Activated T-helper 2 cell treated with anti-CD3 and anti-CD28 coated beads, Interferon-gamma antibody, Interleukin-2, Interleukin-4, amounts not matched to agents 10 μg/mL and 5 μg/mL and 100 μg/mL, durations not matched to agents 14 hours and 24 hours and 36 hours (primary cell): ENCODE measurements at places on chromosomes 12 and 14. TPM values are rescaled to one million over a fixed set of nuclear protein-coding genes. Genes with fewer than 3 reads are reported as not detected.

The LALBA gene
- total RNA-seq = not detected in 2 replicates

The OR4Q2 gene
- not detected in 2 replicates for total RNA-seq

The KRT80 gene
- total RNA-seq = not detected in 2 replicates

The GCH1 gene
- 51.4 and 52.5 TPM in 2 replicates for total RNA-seq

The DBX2 gene
- not detected in 2 replicates for total RNA-seq

The CLEC4E gene
- total RNA-seq = not detected in 2 replicates

The AKAP3 gene
- total RNA-seq = 0.55 and 0.71 TPM in 2 replicates

The KRT85 gene
- not detected in 2 replicates for total RNA-seq

The ZFYVE1 gene
- 8.3 and 9.8 TPM in 2 replicates for total RNA-seq

The CMKLR1 gene
- total RNA-seq = not detected in 2 replicates
